Esophagus muscularis mucosa (tissue), 4 donors: ENCODE measurements at places on chromosomes 3 and 15. TPM values are rescaled to one million over a fixed set of nuclear protein-coding genes. Genes with fewer than 3 reads are reported as not detected.

The C3orf20 gene
- 0.11 TPM for total RNA-seq

The SERPINI1 gene
- 3.7 TPM for total RNA-seq

The GRM7 gene
- total RNA-seq, result not detected

The RARB gene
- total RNA-seq, result 34.0 TPM

The EEF1AKMT4 gene
- total RNA-seq, result 4.9 TPM

The LRRC2 gene
- 0.69 TPM for total RNA-seq

The ACAD9 gene
- 25.6 TPM for total RNA-seq

The CHRNA7 gene
- total RNA-seq, result 2.8 TPM

The GPR62 gene
- 0.42 TPM for total RNA-seq

The NISCH gene
- total RNA-seq, result 73.5 TPM

The ALDH1L1 gene
- 20.3 TPM for total RNA-seq
